Occipital lobe (tissue), 3 donors: ENCODE measurements at places on chromosomes 7 and 10. TPM values are rescaled to one million over a fixed set of nuclear protein-coding genes. Genes with fewer than 3 reads are reported as not detected.

Gene C7orf57
- total RNA-seq, result 0.78 TPM

Gene TMEM196
- 10.1 TPM for total RNA-seq

Gene SBDS
- total RNA-seq, result 52.4 TPM

Gene GPR26
- total RNA-seq, result 3.1 TPM

- DNase-seq, result no peak
These were observed 228.7 kb downstream of the FRMD4A start for GRCh38 chr10:14102056-14102455.

DNA sequence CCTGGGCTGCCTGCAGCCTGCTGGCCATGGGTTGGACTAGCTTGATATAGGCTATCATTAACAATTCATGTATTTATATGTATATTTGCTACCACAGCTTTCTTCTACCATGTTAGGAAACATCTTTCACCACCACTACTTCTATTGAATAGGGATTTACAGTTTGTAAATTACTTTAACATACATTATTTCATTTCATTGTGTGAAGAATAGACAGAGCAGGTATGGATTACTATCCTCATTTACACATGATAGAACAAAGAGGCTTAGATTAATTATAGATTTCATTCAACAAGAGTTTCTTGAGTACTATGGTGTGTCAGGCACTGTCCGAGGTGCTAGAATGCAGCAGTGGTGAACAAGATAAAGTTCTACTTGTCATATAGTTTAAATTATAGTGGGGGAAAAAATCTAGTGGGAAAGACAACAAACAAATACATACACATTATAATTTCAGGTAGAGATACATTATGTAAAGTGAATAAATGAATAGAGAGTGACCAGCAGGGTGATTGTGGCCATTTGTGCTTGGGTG is 20.6 kb downstream of the VTI1A start:
- no peak for DNase-seq

- DNase-seq, result no peak
These were observed 42.8 kb upstream of the FIGNL1 start for GRCh38 chr7:50492770-50493519.

DNA sequence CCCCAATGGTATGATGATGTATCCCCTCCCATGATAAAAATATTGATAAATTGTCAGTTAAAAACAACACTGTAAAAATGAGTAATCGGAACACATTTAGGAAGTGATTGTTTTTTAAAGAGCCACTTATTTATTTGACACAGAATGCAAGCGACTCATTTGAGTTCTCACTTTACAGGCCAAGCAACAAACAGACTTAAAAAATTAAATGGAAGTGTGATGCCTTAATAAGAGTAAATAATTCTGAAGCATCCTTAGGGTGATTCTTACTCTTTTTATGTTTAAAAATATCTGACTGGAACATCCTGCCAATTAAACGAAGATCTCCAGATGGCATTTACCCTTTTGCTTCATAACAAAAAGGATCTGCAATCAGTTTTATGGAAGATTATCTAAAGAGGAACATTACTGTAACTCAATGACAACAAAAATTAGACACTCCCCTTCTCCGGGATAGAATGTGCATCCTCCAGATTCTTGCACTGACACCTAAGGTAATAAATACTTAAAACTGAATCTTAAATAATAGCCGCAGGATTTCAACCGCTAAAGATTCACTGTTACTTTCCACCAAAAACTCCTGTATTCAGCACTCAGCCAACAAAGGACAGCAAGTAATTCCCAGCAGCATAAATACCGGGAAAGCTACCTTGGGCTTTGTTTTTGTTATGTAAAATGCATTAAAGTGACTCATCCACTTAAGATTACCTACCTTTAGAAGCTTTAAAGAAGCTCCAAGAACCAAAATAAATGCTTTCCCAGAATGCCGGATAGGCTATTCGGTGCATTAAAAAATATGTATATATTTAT is 1.7 kb downstream of the CACNA2D1 start:
- no peak for DNase-seq

- DNase-seq, result no peak
These were observed 28.5 kb downstream of the EPC1 start for GRCh38 chr10:32318476-32318896.
